ENCODE measurements at places on chromosomes 7 and 10.

DNA sequence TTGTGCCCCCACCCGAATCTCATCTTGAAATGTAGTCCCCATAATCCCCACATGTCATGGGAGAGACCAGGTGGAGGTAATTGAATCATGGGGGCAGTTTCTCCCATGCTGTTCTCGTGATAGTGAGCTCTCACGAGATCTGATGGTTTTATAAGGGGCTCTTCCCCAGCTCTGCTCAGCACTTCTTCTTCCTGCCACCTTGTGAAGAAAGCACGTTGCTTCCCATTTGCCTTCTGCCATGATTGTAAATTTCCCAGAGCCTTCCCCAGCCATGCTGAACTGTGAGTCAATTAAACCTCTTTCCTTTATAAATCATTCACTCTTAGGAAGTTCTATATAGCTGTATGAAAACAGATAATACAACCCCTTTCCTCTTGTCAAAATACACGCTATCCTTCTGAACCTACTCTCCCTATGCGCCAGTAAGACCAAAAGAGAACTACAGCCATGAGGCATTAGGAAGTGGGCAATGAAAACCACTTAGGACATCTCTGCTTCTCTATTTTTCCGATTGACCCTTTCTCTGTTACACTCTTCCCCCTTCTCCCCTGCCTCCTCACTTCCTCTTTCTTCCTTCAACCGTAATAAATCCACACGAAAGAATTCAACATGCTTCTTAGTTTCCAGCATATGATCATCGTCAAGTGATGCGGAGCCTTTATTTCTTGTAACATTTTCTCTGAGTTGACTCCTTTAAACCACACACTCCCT, 101.2 kb upstream of the WDR11 start:
- no peak for DNase-seq

GRCh38 chr7:11633310-11633709, 198.7 kb downstream of the THSD7A start:
- no peak for DNase-seq

- no peak for DNase-seq
These were observed 8.4 kb downstream of the THAP5 start for GRCh38 chr7:108561047-108561619.

- no peak for DNase-seq
These were observed 367.7 kb downstream of the PHF14 start for GRCh38 chr7:11341285-11341944.

- no peak for DNase-seq
These were observed 120.7 kb downstream of the TES start for GRCh38 chr7:116331020-116331419.

- no peak for DNase-seq
These were observed 707.5 kb downstream of the ZWINT start for GRCh38 chr10:55653531-55653930.

DNA sequence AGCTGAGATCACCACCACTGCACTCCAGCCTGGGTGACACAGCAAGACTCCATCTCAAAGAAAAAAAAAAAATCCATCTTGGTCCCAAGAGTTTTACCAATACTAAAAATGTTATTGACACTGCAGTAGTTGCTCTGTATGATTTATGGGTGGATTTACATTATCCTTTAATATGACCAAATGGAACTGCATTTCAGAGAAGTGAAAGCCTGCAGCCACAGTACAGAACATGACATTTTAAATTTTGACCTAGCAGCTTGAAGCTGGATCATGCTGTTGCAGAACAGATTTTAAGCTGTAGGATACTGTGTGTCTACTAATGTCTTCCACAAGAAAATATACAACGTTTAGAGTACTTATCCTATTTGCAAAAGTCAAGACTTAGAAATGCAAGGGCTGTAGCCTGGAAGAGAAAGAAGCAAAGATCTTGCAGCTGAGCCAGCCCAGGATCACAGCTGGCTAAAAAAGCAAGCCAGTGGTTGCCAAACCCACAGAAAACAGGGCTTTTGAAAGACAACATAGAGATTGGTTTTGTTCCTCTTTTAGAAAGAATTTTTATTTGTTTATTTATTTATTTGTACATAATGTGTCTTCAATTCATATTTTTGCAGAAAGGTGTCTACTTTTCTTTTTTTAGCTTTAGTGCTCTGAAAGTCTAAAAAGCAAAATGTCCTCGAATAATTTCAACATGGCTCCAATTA, 55.2 kb upstream of the WNT16 start:
- DNase-seq, result no peak

DNA sequence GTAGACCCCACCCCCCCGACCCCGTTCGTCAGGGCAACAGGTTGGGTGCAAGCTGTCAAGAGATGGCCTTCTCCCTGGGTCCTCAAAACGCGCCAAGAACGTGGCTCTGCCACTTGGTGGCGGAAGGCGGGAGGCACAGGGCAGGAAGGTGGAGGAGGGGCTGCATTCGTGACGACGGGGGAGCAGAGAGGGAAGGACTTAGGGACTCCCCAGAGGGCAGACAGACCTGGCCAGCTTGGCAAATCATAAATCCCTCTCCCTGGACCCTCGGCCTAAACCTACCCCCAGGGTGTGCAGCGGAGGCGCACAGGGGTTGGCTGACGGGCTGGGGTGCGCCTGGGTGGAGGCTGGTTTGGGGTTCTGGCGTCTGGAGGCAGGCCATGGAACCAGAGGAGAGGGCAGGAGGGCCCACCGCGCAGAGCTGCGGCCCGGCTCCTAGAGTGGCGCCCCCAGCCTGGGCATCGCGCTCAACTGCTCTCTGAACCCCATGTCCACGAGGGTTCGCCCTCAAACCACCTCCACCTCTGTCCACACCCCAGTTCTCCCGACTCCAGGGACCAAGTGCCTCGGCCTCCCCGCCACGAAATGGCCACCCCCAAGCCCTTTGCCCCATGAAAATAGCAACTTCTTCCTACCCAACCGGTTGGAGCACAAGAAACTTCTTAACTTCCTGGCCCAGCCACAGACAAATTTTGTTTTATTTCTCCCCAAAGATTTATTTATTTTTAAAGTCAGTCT, 10.8 kb upstream of the GATA3 start:
- DNase-seq, result no peak

- no peak for DNase-seq
These were observed 45.1 kb downstream of the NOD1 start for GRCh38 chr7:30433506-30433905.

DNA sequence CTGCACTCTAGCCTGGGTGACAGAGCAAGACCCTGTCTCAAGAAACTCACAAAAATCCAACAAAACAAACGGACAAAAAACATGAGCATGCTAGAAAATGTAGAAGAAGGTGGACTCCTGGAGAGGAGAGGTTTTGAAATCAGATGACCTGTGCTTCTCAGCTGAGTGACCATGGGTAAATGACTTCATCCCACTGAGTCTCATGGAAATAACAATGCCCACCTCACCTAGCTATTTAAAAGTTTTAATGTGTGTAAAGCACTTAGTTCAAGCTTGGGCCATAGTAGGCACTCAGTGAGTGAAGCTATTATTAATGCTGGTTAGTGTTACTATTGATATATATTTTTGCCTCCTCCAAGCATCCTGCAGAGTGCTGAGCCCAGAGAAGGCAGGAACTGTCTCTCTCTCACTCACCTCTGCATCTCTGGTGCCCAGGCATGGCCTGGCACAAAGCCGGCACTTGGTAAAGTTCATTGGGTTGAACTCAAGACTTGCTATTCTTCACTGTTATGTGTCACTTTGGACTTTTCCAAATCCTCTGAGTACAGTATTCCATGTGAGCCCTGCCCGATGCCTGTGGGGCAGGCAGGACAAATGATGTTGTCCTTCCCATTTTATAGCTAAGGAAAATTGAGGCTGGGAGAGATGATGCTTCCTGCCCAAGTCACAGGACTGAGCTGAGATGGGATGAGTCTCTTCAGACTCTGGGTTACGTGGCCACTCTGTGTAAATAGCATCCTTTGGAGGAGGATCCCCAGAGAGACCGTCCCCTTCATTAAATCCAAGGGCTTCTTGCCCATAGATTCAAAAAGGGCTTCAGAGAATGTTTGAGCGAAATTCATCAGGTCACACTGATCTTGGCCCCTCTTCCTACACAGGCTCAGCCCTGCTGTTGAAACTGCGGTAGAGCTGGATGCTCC, 81.4 kb upstream of the EMX2 start:
- DNase-seq, result no peak

DNA sequence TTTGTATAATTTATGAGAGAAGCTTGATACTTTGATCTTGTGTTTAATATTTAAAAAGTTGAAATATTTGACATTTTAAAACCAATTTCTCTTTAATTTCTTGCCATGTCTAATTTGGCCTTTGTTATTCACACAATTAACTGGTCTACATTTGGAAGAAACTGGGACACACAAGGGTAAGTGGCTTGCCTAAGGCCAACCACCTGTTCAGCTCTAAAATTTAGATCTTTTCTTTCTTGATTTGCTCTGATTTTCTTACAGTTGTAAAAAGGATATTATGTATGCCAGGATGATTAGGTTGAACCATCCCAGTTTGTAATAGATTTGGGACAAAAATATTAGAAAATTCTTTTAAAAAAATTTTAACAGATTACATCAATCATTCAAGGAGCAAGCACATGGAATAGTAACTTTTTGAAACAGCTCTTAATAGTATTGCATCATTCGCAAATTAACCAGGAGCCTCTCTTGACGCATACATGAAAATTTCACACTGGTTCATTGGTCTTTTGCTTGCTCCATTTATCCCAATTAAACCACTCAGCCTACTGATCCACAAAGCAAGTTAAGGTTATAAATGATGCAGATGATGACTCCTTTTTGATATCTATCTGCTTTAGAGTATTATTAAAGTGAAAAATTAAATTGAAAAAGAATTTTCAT, 222.4 kb upstream of the SLC26A5 start:
- DNase-seq, result no peak

DNA sequence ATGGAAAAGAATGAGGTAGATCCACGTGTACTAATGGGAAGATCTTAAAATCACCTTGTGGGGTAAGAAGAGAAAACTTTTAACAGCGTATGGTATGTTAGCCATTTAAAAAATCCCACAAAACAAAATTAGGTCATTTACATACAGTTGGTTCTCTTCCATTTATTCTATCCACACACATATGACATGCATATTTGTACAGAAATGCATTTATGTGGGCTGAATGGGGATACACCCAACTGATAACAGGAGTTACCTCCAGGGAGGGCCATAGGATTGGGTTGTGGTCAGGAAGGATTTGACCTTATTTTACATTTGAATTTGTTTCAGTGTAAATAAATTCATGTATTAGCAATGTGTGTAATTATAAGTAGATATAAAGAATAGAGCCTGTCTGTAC, 71.5 kb downstream of the MCMBP start:
- DNase-seq, result no peak

- no peak for DNase-seq
These were observed 30.7 kb upstream of the TTYH3 start for GRCh38 chr7:2601065-2601464.

DNA sequence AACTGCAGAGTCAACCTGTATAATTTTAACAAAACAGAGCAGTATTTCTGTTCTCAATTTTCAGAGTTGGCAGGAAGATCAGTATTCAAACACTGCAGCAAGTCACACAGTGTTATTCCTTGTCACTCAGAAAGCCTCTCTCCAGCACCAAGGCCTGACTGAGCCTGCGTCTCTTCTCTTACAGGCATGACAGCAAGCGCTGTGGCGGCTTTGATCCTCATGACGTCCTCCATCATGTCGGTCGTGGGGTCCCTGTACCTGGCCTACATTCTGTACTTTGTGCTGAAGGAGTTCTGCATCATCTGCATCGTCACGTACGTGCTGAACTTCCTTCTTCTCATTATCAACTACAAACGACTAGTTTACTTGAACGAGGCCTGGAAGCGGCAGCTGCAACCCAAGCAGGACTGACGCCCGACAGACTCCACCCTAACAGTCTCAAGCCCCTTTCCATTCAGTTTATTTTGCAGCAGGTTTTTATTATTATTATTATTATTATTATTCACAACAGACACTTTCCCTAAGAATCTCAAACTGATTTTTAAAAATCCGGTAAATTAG, 28.0 kb downstream of the GUSB start:
- no peak for DNase-seq

DNA sequence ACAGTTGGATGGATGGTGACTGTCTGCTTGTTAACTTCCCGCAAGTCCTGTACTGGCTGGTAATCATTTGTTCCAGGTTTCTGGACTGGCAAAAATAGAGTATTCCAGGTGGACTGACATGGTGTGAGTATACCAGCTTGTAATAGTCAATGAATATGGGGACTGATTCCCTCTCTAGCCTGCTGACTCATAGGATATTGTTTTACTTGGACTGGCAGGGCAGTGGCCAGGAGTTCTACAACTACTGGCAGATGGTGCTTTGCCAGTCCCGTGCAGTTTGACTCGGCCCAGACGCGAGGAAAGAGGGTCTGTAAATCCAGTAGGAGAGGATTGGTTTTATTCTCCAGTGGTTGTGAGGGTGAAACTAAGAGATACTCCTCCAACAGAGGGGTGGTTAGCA, 78.0 kb downstream of the PRR15 start:
- DNase-seq, result no peak

Data from stimulated activated CD4-positive, alpha-beta T cell treated with anti-CD3 and anti-CD28 coated beads, Interleukin-1b, Interleukin-23, amount 100 ng/mL, for 1 hour (primary cell).